ENCODE measurements at places on chromosomes 13 and 19.

DNA sequence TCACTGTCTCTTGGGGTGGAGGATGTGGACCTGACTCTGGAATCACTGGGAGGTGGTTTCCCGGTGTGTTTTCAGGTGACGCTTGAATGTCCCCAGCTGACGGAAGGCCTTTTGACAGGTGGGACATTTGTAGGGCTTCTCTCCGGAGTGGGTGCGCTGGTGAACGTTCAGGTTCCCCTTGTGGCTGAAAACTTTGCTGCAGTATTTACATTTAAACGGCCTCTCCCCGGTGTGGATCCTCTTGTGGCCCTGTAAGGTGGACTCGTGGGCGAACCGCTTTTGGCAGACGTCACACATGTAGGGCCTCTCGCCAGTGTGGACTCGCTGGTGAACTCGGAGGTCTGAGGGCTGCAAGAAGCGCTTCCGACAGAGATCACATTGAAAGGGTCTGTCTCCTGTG, 7.8 kb downstream of the ZSCAN5B start:
- no peak for DNase-seq

GRCh38 chr19:38683393-38684077, 36.1 kb downstream of the ACTN4 start:
- DNase-seq, result peak; percentile 75

GRCh38 chr13:44219577-44220548, 153.8 kb upstream of the SERP2 start:
- no peak for DNase-seq

- no peak for DNase-seq
Measured at GRCh38 chr13:108741930-108742329, 112.5 kb downstream of the MYO16 start.

DNA sequence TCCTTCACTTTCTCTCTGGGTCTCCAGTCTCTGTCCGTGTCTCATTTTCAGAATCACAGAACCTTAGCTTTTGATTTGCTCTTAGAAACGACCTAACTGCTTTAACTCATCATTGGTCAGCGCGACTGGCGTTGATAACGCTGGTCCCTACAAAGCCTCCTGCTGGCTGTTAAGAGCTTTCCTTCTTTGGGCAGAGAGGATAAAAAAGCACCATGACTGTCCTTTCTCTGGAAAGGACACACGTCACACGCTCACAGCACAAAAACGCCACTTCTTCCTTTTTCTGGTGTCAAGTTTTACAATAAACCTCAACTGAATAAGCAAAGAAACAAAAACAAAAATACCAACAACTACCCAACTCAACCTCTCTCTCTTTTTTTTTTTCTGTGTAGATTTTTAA, 1.7 kb upstream of the KLK12 start:
- DNase-seq, result no peak

- DNase-seq, result no peak
Measured at GRCh38 chr19:55319785-55320184, 5.4 kb downstream of the TMEM150B start.

DNA sequence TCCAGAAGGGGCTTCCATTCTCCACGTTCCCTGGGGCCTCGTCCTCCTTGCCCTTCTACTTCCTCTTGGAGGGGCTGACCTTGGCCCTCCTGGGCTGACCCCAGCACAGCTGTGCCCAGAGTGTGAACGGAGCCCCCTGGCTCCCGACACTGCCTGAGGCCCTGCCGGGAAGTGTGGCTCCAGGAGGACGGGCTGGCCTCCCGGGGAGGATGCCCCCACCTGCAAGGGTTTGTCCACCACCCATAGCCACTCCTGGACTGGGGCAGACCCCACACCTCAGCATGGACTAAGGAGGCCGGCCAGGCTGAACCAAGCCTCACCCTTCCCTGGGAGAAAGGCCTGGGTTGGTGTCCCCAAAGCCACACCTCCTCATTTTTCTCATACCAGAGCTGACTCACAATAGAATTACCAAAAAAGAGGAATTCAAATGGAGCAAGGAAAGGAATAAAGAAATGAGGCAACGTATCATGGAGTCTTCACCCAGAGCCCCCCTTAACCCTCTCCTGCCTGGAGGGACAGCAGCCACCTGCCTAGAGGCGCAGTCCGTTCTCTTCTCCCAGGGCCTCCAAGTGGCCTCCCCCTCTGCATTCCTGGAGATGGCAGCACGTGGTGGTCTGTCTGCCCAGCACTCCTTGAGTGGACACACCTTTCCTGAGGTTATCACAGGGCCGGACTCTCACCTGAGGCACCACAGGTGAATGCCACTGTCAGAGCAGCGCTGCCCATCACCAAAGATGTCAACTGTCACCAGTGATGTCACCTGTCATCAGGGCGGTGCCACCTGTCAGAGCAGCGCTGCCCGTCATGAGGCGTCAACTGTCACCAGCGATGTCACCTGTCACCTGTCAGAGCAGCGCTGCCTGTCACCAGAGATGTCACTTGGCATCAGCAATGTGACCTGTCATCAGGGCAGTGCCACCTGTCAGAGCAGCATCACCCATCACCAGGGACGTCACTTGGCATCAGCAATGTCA, 3.1 kb upstream of the C13orf46 start:
- DNase-seq, result no peak

- DNase-seq, result no peak
Measured at GRCh38 chr13:37648609-37649008, 50.0 kb upstream of the POSTN start.

- no peak for DNase-seq
Measured at GRCh38 chr19:35116072-35116801, 614 bp downstream of the FXYD3 start.

GRCh38 chr13:114059946-114060860, 72.2 kb downstream of the RASA3 start:
- no peak for DNase-seq

GRCh38 chr19:44212866-44213346, 574 bp downstream of the ZNF227 start:
- peak; percentile 1 for DNase-seq

DNA sequence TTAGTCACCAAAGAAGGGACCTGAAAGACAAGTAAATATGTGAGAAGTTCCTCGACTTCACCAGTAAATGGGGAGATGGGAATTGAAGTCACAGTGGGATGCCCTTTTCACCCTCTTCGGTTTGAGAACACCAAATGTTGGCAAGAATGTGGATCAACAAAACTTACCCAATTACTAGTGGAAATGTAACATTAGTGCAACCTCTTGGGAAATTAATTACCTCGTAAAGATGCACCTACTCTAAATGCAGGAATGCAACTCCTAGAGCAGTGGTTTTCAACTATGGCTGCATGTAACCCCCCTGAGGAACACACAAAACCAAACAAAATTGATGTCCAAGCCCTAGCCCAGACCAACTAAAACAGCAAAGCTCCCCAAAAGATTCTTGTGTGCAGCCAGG, 78.1 kb downstream of the LNX2 start:
- DNase-seq, result no peak

DNA sequence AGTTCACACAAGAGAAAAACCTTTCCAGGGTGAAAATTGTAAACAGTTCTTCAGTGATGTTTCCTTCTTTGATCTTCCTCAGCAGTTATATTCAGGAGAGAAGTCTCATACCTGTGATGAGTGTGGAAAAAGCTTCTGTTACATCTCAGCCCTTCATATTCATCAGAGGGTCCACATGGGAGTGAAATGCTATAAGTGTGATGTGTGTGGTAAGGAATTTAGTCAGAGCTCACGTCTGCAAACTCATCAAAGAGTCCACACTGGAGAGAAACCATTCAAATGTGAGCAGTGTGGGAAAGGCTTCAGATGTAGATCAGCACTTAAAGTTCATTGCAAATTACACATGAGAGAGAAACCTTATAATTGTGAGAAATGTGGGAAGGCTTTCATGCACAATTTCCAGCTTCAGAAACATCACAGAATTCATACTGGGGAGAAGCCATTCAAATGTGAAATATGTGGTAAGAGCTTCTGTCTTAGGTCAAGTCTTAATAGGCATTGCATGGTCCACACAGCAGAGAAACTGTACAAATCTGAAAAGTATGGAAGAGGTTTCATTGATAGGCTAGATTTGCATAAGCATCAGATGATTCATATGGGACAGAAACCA, 6.9 kb downstream of the ZNF222 start:
- DNase-seq, result no peak

GRCh38 chr19:51319649-51320279, 8.3 kb downstream of the IGLON5 start:
- DNase-seq, result no peak

DNA sequence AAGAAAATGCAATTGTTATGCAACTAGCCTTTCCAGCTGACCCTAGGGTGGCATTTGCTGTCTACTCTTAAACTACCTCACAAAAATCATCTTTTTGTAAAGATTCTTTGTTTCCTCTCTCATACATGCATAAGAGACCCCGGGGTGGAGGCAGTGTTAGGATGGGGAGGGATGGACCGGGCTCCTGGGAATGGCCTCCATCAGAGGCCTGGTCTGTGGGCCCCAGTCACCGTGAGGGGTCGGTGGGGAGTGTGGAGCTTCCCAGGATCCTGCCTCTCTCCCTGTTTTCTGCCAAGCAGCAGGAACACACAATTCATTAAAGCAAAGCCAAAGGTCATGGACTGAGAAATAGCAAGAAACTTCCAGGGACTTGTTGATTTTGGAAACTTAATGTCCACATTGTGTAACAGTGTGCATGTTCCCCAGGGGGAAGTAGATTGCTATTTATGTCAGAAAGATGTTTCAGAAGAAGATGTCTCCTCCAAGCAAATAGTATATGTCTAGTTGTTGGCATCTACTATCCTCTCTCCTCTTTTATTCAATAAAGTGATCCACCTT, 241.4 kb downstream of the ENOX1 start:
- DNase-seq, result no peak

GRCh38 chr19:1446713-1447481, 3.0 kb upstream of the APC2 start:
- DNase-seq, result no peak

DNA sequence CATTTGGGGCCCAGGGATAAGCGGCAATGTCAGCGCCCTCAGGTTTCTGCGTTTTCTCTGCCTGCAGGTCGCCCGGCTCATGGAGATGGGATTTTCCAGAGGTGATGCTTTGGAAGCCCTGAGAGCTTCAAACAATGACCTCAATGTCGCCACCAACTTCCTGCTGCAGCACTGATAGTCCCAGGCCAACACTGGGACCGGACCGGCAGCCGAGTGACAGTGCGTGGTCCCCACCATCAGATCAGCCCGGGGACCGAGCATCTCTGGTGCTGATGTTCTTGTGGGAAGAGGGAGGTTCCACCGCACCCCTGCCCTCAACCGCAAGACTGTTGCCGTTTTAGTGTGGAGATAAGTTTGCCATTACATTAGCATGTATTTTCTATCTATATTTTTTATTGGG, 78.0 kb upstream of the GPR183 start:
- no peak for DNase-seq

- peak; percentile 66 for DNase-seq
Measured at GRCh38 chr19:13277104-13277809, 127.0 kb downstream of the IER2 start.

- no peak for DNase-seq
Measured at GRCh38 chr19:45995715-45996385, 583 bp downstream of the CCDC61 start.

GRCh38 chr13:114021464-114022308, 47.8 kb upstream of the C13orf46 start:
- DNase-seq, result no peak

GRCh38 chr13:114099191-114099590, 33.2 kb downstream of the RASA3 start:
- DNase-seq, result peak; percentile 57

- DNase-seq, result no peak
Measured at GRCh38 chr13:97548138-97548537, 114.2 kb downstream of the RAP2A start.

GRCh38 chr13:45812695-45813372, 38.7 kb downstream of the SIAH3 start:
- DNase-seq, result no peak

GRCh38 chr13:70108356-70109105, at the start of gene KLHL1:
KLHL1 (minus strand) TSS chr13:70108452; CDS start chr13:70107699, 753 bp downstream.
- no peak for DNase-seq

- no peak for DNase-seq
Measured at GRCh38 chr13:44519642-44520041, 56.5 kb downstream of the TSC22D1 start.

- DNase-seq, result no peak
Measured at GRCh38 chr13:21637296-21637695, 33.3 kb upstream of the MICU2 start.

GRCh38 chr19:16340092-16340491, 15.5 kb downstream of the KLF2 start:
- DNase-seq, result no peak

GRCh38 chr13:110214637-110215036, 92.3 kb downstream of the COL4A1 start:
- DNase-seq, result no peak

GRCh38 chr13:45196096-45196495, 4.7 kb downstream of the KCTD4 start:
- DNase-seq, result no peak

DNA sequence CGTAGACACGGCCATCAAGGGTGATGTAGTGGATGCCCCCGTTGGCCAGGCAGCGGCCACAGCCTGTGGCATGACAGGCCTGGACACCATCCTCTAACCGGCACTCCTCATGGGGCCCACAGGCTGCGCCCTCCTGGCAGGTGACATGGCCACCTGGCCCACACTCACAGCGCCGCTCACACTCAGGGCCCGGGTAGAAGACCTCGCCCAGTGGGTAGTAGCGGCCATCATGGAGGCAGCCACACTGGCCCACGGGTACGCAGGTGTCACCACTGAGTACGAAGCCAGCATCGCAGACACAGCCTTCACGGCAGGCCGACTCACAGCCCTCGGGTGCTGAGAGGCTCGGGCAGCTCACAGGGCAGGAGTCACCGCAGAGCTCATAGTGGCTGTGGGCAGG, 27.2 kb upstream of the FBL start:
- no peak for DNase-seq
